GM13976 (cell line): ENCODE measurements at places on chromosomes 11 and 22.

- no peak for DNase-seq
These were observed 177.9 kb downstream of the RRAS2 start for GRCh38 chr11:14181121-14181520.

DNA sequence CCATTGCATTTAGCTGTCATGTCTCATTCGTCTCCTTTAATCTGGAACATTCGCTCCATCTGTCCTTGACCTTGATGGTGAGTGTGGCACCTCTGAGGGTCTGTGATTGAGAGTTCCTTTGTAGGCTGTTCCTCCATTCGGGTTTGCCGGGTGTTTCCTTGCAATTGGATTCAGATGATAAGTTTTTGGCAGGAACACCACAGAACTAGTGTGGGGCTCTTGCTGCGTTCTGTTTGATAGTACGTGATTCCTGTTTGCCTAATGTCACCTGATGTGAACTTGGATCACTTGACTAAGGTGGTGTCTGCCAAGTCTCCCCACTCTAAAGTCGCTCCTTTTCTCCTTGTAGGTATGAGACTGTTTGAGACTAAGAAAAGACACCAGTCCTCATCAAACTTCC is 109.7 kb upstream of the TMEM45B start:
- no peak for DNase-seq

DNA sequence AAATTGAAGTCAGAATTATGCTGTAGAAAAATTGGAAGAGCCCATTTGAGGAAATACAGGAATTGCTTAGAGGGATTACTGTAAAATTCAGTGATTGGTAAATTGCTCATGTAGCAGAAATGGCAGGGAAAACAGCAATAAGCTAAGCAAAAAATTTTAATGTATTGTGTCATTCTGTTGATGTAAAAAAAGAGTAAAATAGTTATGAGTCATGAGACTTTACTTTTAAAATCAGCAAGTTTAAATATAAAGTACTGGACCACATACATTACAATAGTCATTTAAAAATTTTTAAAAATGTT is 10.4 kb downstream of the PDHX start:
- DNase-seq: no peak

- peak; percentile 63 for DNase-seq
These were observed 9.4 kb downstream of the PGM2L1 start for GRCh38 chr11:74388678-74389327.

DNA sequence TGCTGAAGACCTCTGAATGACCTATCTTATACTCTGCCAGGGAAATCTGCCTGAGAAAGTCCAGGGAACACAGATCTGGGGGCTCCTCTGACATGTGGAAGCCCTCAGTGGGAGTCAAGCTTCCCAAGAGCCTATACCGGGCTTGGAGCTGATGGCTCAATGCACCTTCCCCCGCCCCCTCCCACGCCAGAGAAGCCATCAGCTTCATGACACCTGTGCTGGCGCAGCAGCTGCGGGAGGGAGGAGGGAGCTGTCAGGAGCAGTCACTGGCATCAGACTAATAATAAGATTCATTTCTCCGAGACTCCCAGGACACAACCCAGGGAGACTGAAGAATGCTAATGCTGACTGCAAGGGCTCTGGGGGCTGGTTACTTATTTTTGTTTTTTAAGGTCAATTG is 47.8 kb downstream of the SPATA19 start:
- DNase-seq: no peak

DNA sequence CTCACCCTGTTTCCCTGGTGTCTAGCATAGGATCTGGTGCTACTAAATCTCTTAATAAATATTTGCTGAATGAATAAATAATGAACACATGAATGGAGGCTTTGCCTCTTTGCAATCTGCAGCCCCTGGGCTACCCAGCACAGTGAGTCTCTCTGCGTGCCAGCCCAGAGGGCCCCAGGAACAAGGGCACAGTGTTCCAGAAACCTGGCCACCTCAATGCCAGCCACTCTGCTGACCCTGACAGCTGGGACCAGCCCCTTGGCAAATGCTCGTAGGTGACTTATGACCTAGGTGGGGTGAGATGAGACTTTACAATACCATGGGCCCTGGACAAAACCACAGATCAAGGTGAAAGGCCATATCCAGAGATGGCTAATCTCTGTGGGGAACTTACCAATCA is 31.6 kb downstream of the UQCR10 start:
- no peak for DNase-seq

DNA sequence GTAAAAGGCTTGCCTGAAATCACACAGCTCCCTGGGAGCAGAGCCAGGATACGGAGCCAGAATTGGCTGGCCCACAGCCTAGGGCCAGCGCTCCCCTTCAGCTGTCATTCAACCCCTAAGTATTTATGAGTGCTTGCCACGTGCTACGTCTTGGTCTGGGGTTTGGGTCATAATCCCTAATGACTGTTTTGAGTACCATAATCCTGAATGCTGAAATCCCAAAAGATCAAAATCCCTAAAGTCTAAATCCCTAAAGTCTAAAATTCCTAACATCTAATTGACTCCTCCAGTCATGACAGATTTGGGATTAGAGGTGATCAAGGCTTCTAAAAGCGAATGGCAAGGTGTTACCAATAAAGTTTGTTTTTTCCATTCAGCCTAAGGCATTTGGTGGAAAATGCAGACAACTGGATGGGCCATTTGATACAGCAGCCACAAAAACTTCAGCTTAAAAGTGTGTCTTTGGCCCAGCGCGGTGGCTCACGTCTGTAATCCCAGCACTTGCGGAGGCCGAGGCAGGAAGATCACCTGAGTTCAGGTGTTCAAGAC is 59.8 kb upstream of the PRR5 start:
- no peak for DNase-seq
